Inflammatory macrophage treated with lipopolysaccharide for 1 hour (primary cell): ENCODE measurements at places on chromosomes 13 and 19.

GRCh38 chr13:47433461-47434005, 536.7 kb upstream of the HTR2A start:
- DNase-seq = no peak

GRCh38 chr13:51501592-51502152, 48.8 kb upstream of the INTS6 start:
- no peak for DNase-seq

GRCh38 chr19:45173816-45174215, 4.2 kb downstream of the TRAPPC6A start:
- no peak for DNase-seq

GRCh38 chr19:18868380-18869022, 27.5 kb downstream of the CERS1 start:
- DNase-seq = no peak

- DNase-seq = peak; percentile 34
Measured at GRCh38 chr19:51470966-51471365, 7.4 kb upstream of the CEACAM18 start.

GRCh38 chr13:30113983-30114570, 193.3 kb downstream of the KATNAL1 start:
- DNase-seq = no peak

GRCh38 chr13:76958841-76959432, 10.6 kb downstream of the ACOD1 start:
- DNase-seq = peak; percentile 47

- DNase-seq = no peak
Measured at GRCh38 chr13:95573221-95573620, 20.7 kb downstream of the CLDN10 start.

GRCh38 chr13:78572459-78572858, 30.9 kb downstream of the POU4F1 start:
- no peak for DNase-seq

GRCh38 chr19:18317961-18318800, 4.7 kb downstream of the LSM4 start:
- DNase-seq = no peak

DNA sequence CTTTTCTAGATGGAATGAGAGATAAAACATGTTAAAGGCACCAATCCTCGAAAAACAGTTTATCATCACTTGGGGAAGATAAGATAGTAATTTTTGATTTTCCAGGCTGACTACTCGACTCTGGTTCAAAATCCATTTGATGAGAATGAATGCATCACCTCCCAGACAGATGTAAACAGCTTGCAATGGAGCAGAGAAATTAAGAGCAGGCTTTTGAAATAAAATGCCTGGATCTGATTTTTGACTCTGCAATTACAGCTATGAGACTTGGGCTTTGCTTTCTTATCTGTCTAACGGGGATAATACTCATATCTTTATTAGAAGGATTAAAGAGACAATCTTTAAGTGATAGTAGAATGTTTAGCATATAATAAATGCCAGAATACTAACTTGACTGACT, 1148.9 kb downstream of the OLFM4 start:
- DNase-seq = no peak

DNA sequence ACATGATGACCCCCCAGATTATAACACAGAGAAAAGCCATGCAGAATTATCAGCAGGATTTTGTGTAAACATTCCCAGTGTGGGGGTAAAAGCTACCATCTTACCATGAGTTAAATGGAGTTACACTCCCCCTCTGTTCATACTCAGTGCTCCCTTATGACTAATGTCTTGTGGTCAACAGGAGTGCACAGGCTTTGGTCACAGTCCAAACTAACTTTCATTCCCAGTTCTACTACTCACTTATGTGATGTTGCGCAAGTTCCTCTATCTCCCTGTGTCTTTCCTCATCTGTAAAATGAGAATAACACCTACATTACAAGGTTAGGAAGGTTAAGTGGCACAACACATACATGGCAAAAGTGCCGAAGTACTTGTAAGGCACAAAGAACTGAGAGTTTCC, 277.9 kb downstream of the RBM26 start:
- no peak for DNase-seq

DNA sequence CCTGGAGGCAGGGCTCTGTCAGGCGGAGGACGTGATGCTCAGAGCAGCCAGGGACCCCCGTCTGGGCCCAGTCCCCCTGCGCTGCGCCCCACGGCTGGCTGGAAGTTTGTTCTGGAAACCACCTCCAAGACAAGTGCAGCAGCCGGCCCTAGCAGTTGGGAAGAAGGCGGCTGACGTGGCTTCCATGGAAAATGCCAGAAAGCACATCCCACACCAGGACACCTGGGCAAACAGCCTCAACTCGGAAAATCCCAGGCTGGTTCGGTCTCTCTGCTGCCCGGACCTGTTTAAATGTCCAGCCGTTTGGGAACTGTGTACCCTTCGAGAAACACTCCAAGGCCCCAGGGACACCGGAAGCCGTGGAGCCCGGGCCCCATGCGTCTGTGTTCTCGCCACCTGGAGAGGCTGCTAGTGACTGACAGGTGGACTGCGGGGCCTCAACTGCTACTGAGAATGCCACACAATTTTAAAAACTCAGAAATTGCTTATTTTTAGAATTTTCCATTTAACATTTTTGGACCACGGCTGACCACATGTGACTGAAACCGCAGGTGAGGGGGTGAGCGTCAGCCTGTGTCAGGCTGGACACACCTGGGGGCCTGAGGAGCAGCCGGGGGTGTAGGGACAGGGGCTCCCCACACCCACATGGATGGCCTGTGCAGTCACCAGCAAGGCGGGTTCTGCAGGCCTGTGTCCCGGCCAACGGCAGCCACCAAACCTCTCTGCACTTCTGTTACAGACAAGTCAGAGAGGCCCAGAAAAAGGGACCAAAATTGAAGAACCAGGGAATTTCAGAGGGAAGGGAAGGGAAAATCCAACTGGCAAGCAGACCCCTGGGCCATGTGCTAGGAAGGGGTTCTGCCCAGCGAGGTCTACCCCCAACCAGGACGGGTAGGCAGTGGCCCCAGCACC, 31.7 kb downstream of the RASA3 start:
- DNase-seq = no peak

DNA sequence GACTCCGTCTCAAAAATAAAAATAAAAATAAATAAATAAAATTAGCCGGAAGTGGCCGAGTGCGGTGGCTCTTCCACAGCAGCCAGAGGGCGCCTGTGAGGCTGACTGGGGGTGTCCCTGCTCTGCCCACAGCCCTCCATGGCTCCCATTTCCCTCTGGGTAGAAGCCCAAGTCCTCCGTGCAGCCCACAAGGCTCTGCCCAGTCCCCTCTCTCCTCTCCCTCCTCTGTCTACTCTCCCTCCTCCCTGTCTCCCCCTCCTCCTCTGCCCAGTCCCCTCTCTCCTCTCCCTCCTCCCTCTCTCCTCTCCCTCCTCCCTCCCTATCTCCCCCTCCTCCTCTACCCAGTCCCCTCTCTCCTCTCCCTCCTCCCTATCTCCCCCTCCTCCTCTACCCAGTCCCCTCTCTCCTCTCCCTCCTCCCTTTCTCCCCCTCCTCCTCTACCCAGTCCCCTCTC, 20.4 kb downstream of the MISP start:
- DNase-seq = peak; percentile 54

DNA sequence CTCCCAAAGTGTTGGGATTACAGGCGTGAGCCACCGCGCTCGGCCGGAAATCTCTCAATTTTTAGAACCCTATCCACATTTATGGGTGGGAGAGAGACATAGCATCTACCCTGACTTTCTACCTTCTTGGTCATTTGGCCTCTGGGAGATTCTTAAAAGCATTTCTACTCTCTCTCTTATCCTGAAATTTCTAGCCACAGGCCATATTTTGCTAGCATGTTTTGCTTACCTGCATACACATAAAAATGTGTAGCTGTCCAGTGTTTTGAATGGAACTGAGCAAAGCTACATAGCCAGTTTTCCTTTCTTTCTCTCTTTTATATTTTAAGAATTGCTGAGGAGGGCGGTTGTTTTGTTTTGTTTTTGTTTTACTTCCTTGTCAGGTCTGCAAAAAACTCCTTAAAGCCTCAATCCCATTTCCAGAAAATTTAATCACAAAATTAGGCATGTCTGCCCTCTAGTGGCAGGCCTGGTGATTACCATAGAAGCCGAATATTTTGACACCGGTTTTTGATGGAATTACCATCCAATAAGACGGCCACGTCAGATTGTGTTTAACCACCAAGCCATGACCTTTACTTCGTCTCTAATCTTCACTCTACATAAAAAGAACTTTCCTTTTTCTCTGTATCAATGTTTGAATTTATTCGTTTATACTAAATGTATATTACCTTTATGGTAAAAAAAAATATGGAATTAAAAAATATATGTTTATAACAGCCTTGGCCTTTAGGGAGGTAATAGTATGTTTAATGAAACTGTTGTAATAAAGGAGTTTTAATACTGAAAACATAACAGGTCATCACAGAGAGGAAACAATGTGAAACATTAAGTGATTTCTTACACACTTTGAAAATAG, 34.4 kb upstream of the OXGR1 start:
- DNase-seq = peak; percentile 94

DNA sequence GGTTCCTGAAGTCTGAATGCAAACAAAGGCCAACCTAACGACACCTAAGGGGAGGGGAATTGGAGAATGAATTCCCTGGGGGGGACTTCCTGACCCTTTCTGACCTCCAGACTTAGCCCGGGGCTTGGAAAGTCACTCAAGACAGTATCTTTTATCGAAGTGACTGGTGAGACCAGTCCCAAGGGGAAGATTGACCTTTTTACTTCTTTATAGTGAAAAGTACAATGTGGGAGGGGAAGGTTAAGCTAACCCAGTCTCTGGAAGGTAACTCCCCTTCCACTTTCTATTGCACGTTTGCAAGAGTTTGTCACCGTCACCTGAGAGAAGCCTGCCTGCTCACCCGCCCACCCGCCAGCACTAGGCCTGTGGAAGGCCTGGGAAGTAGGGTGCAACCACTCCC, 111.9 kb downstream of the EFNB2 start:
- no peak for DNase-seq

GRCh38 chr13:112522578-112522977, 65.4 kb downstream of the TUBGCP3 start:
- DNase-seq = no peak

DNA sequence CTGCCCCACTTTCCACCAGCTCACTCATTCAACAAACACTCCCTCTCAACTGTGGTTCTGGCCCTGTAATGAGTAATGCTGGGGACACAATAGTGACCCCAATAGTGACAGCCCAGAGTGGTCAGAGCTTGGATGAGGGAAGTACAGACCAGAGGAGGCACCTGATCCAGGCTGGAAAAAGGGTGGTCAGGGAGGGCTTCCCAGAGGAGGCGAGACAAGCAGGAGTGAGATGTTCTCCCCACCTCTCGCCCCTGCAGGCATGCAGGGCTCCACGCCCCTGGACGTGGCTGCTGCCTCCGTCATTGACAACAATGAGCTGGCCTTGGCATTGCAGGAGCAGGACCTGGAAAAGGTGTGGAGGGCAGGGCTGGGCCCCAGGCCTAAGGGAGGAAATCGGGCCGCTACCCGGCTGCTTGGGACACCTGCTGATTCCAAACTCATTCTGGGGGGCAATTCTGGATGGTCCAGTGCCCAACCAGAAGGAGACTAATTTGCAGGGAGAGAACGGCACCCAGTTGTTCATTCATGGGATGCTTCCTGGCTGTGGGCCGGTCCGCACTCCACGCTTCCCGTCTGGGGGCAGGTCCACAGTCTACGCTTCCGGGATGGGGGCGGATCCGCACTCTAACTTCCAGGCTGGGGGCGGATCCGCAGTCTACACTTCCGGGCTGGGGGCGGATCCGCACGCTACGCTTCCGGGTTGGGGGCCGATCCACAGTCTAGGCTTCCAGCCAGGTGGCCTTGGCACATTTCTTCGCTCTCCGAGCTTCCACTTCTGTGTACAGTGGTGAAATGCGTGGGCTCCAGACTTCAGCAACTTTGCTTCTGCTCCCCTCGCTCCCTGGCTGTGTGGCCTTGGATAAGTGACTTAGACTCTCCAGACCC, 63.4 kb downstream of the RYR1 start:
- no peak for DNase-seq

- DNase-seq = no peak
Measured at GRCh38 chr19:10142701-10143375, 23.1 kb upstream of the EIF3G start.

DNA sequence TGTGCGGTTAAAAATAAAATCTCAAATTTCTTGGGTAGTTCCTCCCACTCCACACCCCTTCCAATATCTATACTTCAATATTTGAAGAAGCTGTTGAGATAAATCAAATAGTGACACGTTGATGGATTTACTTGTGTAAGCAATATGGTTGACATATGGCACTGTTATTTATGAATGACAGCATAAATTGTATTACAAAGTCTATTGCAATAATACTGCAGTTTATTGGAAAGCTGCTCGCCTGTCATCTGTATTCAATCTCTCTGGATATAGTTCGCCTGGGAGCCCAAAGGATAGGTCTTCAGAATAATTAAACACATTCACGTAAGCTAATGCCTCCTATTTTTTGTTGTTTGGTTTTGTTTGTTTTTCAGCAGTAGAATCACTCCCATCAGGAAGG, 5.0 kb upstream of the ZIC5 start:
- DNase-seq = no peak

- peak; percentile 44 for DNase-seq
Measured at GRCh38 chr13:110503037-110503901, 58.3 kb downstream of the RAB20 start.
